ENCODE measurements at places on chromosomes 5 and 9.

DNA sequence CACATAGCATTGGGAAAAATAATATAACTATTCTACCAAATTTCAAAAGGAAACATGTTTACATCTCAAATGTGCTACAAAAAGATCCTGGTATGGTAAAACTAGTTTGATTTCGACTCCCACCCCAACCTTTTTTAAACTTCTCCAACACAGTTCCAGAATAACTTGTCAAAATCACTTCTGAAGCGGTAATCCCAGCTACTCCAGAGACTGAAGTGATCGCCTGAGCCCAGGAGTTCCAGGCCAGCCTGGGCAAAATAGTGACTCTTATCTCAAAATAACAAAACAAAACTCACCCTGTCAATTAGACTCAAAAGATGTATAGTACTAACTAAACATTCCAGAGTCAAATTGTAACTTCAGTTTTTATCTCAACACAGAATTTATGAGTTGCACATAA, 71.3 kb upstream of the RNF38 start:
- no peak for DNase-seq

- no peak for DNase-seq
These were observed 19.9 kb downstream of the SMIM15 start for GRCh38 chr5:61142391-61142790.

DNA sequence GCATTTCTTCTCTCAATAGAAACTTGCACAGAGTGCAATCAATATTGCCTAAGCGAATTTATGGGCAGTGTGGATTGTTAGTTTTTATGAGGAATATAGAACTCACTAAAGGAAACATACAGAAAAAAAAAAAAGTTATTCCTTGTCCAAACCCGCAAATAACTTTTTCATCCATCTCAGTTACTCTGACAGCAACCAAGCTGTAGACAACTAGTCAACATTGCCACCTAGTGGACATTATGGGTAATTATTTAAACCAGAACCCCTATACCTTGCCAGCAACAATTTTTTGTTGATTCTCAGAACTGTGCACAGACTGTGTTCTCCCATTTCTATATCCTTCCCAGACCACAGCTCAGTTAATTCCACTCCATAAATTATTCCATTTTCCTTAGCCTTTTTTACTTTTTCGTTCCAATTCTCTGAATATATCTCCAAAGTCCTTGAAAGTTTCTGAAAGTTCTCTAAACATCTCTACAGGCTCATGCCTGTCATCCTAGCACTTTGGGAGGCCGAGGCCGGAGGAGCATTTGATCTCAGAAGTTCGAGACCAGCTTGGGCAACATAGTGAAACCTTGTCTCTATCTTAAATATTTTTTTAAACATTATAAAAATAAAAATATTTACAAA, 2.6 kb upstream of the AFAP1L1 start:
- DNase-seq: peak; percentile 18

- DNase-seq: no peak
These were observed 478.1 kb upstream of the SMC2 start for GRCh38 chr9:103615994-103616393.
